Forelimb muscle (tissue), 1 donor: ENCODE measurements at places on chromosomes 13 and 19.

DNA sequence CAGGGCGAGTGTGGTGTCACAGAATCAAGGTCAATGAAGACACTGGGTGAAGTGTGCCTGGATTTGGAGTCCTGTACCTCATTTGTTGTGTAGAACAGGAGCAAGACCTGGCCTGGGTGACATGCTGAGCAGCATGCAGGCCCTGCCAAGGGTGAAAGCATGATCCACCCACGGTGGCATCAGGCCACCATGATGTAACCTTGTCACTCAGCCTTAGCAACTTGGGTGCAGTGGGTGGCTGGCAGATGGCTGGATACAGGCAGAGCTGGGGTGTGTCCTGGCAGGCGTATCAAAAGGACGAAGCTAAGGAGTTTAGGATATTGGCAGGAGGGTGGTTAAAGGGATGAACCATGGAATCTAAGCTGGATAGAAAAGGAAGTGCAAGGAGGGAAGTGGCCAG lies 10.3 kb downstream of the THSD1 start:
- no peak for DNase-seq

DNA sequence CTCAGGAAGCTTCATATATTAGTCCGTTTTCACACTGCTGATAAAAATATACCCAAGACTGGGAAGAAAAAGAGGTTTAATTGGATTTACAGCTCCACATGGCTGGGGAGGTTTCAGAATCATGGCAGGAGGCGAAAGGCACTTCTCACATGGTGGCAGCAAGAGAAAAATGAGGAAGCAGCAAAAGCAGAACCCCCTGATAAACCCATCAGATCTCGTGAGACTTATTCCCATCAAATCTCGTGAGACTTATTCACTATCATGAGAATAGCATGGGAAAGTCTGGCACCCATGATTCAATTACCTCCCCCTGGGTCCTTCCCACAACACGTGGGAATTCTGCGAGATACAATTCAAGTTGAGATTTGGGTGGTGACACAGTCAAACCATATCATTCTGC lies 23.1 kb downstream of the FLT3 start:
- no peak for DNase-seq

DNA sequence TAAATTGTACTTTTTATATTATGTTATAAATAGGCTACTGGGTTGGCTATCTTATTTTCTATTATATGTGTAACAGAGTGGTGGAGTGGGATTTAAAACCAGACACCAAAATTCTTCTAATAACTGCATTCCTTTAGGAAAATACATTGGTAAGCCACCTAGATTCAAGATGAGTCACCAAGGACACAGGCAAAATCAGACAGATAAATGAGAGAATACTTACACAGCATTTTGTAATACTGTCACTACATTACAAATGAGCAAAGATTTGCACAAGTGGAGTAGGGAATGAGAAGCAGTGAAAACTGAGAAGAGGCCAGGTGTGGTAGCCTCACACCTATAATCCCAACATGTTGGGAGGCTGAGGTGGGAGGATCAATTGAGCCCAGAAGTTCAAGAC lies 6.2 kb upstream of the SPART start:
- no peak for DNase-seq

GRCh38 chr13:74450525-74450845 lies 316.3 kb upstream of the KLF12 start:
- no peak for DNase-seq

- DNase-seq = no peak
Measured at GRCh38 chr19:49092686-49093085, 7.4 kb downstream of the SNRNP70 start.

DNA sequence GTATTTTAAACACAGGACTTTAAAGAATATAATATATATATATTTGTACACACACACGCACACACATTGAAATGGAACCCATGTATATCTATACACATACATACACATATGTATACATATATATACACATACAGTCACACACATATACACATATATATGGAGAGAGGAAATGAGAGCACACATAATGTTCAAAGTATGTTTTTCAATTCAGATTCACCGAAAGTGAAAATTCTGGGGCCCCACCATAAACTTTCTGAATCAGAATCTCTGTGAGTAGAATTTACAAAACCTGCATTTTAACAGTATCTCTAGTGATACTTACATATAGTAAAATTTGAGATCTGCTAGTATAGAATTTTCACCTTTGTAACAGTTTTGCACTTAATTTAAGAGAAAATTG lies 60.4 kb upstream of the OBI1 start:
- DNase-seq = no peak
